ENCODE measurements at places on chromosomes 16 and 17.

DNA sequence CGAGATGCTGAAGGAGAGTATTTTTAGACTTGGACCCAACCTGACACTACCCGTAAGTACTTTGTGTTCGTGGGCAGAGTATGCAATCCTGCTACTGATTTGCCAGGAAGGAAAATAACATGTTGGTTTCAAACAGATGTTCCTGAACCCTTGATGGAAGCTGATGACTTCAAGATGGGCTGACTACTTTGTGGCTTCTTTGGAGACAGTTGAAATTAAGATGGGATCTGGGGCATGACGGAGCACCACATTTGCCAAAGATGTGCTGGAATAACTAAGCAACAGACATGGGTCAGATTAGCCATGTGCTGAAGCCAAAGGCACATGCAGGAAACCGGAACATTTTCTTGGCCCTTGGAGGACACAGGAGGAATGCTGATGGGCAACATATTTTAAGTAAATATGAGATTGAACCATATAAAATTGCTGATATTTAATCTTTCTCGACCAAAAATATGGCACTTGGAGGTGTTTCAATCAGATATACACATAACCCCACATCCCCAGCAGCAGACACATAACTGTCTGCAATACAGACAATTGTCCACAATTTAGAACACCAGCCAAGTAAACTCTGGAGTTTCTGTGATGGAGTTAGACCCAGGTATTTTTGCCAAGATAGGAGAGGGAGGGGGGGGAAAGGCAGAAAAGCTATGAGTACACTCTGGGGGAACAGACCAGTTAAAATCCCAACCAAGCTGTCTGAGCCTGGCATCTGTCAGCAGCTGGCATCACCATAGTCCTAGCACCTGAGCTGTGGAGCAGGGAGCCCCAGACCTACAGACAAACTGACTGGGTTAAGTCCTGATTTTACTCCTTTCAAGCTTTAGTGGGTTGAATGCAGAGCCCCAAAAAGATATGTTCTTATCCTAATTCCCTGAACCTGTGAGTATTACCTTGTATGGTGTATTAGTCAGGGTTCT lies 329.4 kb upstream of the CDH5 start:
- no peak for DNase-seq

DNA sequence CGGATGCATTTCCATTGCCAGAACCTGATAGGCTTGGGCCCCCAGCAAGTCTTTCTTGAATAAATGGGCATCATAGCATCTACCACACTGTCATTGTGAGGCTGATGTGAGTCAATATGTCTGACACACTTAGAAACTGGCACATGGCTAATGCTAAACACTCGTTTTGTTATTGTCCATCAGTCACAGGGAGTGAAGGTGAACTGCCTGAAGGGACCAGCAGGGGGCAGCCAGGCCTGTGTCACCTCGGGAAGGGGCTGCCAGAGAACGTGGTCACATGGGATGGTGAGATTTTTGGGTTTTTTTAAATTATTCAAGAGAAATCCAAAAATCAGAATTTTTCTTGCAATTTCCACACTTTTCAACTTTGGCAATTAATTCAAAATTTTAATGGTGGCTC lies 831 bp upstream of the RCVRN start:
- DNase-seq = no peak

DNA sequence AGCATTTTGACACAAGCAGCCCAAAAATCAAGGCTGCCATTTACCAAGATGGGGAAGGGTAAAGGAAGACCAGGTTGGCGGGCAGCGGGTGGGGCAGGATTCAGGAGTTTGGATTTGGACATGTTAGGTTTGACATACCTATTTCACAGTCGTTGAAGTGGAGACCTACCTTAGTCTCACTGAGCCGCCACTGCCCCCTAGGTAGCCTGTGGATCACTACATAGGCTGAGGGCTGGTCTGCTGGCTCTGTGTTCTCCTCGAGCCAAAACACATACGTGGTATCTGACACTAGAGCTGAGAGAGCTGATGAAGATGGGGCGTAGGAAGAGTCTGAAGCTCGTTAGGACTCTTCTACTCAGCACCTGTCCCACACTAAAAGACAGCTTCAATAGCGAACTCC lies 115.1 kb downstream of the HIC1 start:
- DNase-seq = no peak

- no peak for DNase-seq
Observed at GRCh38 chr16:11047057-11047456, 102.7 kb downstream of the CLEC16A start.

- DNase-seq = no peak
Observed at GRCh38 chr17:82870091-82870491, 30.3 kb upstream of the ZNF750 start.

- DNase-seq = no peak
Observed at GRCh38 chr17:77490361-77491183, 349.8 kb downstream of the SEC14L1 start.

- peak; percentile 90 for DNase-seq
Observed at GRCh38 chr17:17108451-17109049, 66.3 kb downstream of the MPRIP start.

- no peak for DNase-seq
Observed at GRCh38 chr17:79114458-79115301, 40.1 kb downstream of the ENGASE start.

DNA sequence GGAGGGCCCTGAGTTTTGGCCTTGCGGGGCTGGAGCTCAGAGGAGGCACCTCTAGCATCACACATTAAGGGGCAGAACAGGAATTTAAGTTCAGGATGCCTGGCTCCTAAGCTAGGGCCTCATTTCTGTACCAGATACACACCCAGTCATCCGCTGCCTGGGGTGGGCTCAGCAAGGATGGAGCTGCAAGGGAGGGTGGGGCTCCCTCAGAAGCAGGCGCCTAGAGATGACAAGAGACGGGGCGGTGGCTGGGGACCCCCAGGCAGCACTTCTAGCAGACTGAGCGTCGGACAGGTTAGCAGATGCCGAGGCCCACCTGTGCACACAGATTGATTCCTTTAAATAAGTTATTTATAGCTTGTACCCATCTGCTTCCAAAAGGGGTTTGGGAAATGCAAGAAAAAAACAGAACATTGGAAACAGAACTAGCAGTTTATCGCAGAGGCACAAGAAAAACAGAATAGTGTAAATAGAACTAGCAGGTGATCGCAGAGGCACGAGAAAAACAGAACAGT lies 47.6 kb upstream of the CBFA2T3 start:
- no peak for DNase-seq

GRCh38 chr17:45784741-45785479 lies 790 bp downstream of the CRHR1 start:
- no peak for DNase-seq

GRCh38 chr16:86531191-86531545 lies 20.8 kb downstream of the FOXF1 start:
- peak; percentile 97 for DNase-seq

- DNase-seq = peak; percentile 71
Observed at GRCh38 chr17:75571197-75571884, 16.3 kb upstream of the MYO15B start.

All from pons (tissue), 1 donor.